ENCODE measurements at places on chromosomes 5 and 9.

DNA sequence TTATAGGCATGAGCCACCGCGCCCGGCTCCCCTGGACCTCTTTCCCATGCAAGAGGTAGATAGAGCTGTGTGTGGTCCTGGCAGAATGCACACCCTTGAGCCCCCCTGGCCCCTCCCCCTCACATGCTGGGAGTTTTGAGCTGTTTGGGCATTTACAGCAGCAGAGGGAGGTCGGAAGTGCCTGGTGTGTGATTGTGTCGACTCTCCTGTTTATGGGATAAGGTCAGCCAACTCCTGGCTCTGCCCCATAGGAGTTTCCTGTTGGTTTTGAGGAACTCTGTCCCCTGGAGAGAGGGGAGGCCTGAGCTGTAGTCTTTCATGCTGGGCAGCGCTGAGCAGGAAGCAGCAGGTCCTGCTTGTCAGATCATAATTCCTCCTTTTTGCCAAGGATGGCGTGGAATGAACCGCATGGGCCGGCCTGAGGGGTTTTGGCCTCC lies 6.0 kb downstream of the LRRC8A start:
- DNase-seq: no peak

GRCh38 chr9:106956971-106957370 lies 94.0 kb downstream of the ZNF462 start:
- no peak for DNase-seq

- no peak for DNase-seq
Observed at GRCh38 chr5:34818717-34819116, 20.2 kb upstream of the TTC23L start.

DNA sequence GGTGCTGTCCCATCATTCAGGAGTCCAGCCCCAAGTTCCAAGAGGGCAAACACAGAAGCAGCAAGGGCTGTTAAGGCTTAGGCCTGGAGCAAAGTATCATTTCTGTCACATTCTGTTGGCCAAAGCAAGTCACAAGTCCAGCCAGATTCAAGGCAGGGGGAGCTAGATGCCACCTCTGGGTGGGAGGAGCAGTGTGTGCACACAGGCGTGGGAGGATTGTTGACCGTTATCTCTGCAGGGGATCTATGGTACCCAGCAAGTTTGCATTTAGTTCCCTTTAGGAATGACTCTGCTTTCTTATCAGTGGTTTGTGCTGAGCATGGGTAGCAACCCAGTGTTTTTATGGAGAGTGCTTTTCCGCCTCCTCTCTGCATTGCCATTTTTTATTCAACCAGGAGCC lies 278.9 kb downstream of the NR3C1 start:
- no peak for DNase-seq

- no peak for DNase-seq
Observed at GRCh38 chr5:36658038-36658756, 51.8 kb downstream of the SLC1A3 start.

DNA sequence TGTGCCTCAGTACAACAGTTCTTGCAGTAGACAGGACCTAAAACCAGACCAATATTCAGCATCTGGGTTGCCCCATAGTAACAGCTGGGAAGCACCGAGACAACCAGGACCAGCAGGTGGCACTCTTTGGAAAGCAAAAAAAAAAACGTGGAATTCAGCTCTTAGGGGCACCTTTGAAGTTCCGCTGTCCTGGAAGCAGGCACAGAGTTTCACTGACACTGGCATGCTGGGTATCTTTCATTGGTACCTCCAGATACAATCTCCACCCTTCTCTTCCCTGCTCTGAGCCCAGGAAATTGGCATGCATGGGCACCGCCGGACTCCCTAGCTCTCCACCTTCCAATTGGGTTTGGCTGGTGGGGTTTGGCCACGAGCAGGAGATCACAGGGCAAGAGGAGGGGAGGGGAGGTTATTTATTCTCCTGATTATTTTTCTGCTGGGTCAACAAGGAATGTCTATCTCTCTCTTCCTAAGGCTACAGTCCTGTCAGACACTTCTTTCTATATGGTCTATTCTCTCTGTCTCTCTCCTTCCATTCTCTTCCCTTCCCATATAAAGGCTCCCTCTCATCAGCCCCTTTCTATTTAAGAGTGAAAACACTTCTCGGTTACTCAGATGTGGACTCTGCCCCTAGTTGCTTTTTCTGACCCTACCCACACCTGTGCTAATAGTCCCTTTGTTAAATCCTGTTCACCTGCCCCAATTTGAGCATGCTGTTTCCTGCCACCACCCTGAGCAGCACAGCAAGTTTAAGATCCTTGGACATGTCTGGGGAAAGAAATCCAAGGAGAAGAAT lies 1.9 kb upstream of the IDNK start:
- DNase-seq: no peak

DNA sequence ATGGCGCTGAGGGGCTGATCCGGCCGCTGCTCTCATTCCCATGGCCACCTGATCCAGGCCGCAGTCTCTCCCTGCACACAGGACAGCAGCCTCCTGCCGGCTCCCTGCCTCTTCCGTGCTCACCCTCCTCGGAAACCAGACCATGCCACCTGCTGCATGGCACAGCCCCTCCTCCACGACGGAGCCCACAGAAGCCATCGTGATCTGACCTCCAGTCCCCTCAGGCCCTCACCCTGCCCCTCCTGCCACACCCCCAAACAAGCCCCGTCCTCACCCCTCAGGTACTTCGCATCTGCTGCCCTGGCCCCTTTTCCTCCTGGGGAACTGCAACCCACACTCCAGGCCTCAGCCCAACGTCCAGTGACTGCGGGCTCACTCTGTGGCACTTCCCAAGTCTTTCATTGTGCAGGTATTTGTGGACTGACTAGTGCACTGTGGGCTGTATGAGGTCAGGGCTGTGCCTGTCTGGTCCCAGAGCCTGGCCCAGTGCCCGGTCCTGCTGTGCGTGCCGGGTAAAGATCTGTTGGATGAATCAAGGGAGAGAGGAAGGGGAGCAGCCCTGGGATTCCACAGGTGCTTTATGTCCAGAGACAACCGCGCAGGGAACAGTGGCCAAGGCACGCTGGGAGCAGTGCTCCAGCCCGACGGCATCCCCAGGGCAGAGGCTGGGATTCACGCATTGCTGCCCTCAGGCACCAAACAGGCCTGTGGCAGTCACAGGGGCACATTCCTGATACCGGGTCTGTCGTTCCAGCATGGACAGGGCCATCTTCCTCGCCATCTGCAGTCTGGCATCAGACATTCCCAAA lies 86.1 kb downstream of the ADAMTS2 start:
- DNase-seq: no peak

DNA sequence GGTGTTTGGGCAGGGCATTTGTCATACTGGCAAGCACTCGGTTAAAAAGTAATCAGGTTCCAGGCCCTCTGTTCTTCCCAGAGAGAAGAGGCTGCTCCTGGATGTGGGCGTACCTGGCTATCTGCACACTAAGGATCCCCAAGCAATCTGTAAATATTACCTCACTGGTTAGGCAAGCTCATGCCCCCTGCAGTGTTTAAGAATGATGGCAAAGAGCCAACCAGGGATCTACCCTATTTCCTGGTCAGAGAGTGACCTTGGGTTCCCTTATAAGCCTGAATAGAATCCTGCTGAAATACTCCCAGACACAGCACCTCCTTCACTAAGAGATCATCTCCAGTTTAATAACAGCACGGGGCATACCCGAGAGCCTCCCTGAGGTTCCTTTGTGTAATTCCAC lies 181.2 kb downstream of the PIK3R1 start:
- no peak for DNase-seq

- no peak for DNase-seq
Observed at GRCh38 chr5:81756016-81756415, 5.1 kb upstream of the SSBP2 start.

GRCh38 chr5:159017786-159018185 lies 81.9 kb downstream of the EBF1 start:
- peak; percentile 40 for DNase-seq

GRCh38 chr9:30944741-30945280 lies 1439.6 kb upstream of the ACO1 start:
- no peak for DNase-seq

GRCh38 chr5:77167063-77167462 lies 43.4 kb upstream of the PDE8B start:
- no peak for DNase-seq

GRCh38 chr5:160887780-160888179 lies 35.8 kb upstream of the ATP10B start:
- DNase-seq: no peak

- DNase-seq: no peak
Observed at GRCh38 chr5:83104021-83104420, 26.7 kb downstream of the XRCC4 start.

DNA sequence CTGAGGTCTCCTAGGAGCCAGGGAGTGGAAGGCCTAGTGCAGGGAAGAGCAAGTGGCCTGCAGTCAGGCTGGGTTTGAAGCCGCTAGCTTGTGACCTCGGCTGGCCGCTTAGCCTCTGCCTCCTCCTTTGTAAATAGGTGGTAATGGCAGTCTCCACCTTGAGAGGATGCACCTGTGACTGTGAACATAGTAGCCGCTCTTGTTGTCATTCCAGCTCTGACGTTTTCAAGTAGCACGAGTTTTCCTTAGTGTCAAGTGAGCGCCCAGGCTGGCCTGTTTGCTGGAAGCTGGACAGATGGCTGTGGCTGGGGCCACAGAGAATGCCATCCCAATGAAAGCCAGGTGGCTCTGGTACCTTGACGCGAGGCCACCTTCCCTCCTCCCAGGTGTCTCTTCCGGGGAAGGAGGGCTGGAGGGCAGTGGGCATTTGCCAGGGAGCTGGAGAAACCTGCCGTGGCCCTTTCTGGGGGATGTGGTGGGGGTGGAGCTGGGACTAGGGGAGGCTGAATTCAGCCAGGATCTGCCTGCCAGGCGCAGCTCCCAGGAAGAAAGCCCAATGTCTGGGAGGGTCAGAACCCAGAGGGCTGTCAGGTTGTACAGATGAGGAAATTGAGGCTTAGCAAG lies 2.5 kb downstream of the ASS1 start:
- DNase-seq: no peak

GRCh38 chr5:150219142-150219541 lies 29.3 kb downstream of the SLC6A7 start:
- no peak for DNase-seq

GRCh38 chr9:694403-695154 lies 146.9 kb upstream of the DMRT1 start:
- DNase-seq: peak; percentile 65

GRCh38 chr9:130172858-130173665 lies 858 bp downstream of the NCS1 start:
- DNase-seq: no peak

- no peak for DNase-seq
Observed at GRCh38 chr5:74816875-74817274, 49.3 kb downstream of the FAM169A start.

- DNase-seq: no peak
Observed at GRCh38 chr9:71683598-71684235, 84.6 kb downstream of the CEMIP2 start.

- DNase-seq: no peak
Observed at GRCh38 chr9:34642679-34643078, 3.8 kb upstream of the GALT start.

DNA sequence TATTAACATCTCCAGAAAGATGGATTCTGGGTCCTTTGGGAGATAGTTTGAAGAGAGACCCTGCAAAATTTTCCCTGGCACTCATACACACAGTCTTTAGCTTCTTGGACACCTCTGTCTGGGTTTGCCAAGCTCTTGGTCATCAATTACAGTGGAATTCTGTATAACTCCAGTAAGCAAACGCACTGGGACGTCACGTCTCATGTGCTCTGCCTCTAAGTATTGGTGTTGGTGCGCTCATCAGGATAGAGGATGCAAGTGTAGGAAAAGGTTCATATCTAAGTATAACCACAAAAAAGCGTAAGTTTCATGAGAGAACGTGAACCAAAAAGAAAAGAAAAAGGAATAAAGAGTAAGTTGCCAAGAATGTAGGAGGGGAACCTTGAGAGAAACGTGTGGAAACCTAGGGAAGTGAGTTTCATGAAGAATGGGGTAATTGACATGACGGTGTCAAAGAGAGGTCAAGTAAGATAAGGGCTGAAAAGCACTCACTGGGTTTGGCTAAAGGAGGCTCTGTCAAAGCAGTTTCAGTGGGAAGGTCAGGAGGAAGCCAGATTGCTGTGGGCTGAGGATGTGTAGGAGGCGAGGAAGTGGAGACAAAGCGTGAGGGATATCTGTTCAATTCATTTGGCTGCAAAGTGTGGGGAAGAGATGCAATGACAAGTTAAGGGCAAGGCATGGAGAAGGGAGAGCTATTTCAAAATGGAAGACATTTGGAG lies 92.7 kb downstream of the RAD23B start:
- no peak for DNase-seq

- DNase-seq: no peak
Observed at GRCh38 chr9:137496601-137497375, 37.7 kb upstream of the NSMF start.

GRCh38 chr5:176927562-176927961 lies 28.4 kb upstream of the HK3 start:
- DNase-seq: no peak

GRCh38 chr5:173315495-173316338 lies 12.5 kb downstream of the STC2 start:
- DNase-seq: no peak

- peak; percentile 32 for DNase-seq
Observed at GRCh38 chr5:176446884-176447590, 1.1 kb upstream of the FAF2 start.

- DNase-seq: no peak
Observed at GRCh38 chr9:6955251-6955921, 197.6 kb downstream of the KDM4C start.

- DNase-seq: no peak
Observed at GRCh38 chr5:76180814-76181805, 97.9 kb downstream of the SV2C start.

- DNase-seq: no peak
Observed at GRCh38 chr5:94524841-94525697, 93.3 kb downstream of the KIAA0825 start.
